Left hindlimb (tissue), 1 donor: ENCODE measurements at places on chromosomes 11 and 22.

DNA sequence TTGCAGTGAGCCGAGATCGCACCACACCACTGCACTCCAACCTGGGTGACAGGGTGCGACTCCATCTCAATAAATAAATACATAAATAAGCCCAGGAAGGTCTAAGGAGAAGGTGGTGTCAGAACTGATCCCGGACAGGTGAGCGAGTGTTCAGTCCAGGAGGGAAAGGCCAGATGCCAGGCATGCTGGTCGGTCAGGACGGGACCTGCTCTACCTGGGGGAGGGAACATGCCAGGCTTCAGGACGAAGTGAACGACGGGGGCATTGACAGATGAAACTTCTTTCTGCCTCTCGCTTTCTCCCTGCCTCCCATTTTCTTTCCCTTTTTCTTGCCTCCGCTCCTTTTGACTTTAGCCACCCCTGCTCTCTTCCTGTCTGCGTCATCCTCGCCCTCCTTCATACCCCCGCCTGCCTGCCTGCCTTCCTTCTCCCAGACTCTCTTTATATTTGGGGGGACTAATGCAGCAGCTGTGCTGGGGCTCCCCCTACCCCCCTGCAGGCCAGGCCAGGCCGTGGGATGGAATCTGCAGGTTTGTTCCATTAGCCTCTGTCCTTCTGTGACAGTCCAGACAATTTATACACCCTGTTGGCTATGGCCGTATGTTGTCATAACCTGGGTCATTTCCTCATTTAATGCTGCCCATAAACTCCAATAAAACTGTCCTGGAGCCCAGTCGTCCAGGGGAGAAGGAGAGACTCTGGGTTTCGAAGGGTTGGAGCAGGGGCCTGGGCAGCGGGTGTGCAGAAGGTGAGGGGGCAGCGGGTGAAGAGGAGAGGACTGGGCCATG is 209.2 kb upstream of the TBCEL start:
- DNase-seq = no peak

GRCh38 chr11:132669949-132670348 is 862.4 kb downstream of the OPCML start:
- no peak for DNase-seq

DNA sequence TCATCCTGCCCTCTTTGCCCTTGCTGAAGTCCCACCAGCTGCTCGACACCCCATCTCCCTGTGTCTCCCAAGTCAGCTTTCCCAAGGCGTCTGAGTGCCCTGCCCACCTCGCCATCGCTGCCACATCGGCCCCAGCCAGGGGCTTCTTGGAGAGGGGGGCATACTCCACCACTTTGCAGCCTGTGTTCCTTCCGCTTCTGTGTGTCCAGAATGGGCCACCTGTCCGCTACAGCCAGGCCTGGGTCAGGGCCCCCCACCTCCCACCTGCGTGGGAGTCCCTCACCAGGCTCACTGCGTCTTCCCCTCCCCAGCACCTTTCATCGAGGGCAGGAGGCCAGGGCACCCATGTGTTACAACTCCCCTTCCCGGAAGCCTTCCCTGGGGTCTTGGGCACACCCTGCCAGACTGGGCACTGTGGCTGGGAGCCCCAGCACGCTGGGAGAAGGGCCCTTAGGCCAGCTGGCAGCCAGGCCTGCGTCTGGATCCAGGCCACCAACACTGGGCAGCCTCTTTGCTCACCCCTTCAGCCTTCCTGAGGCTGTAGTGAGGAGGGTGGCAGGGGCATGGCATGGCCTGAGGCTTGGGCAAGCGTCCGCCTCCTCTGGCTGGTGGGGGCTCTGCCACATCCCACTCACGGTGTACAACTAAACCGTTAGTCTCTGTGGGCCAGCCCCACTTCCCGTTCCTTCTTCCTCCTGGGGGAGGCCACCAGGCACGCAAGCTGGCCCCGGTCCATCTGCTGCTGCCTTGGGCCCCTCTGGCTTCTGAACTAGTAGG is 13.4 kb downstream of the CPT1A start:
- DNase-seq = no peak

DNA sequence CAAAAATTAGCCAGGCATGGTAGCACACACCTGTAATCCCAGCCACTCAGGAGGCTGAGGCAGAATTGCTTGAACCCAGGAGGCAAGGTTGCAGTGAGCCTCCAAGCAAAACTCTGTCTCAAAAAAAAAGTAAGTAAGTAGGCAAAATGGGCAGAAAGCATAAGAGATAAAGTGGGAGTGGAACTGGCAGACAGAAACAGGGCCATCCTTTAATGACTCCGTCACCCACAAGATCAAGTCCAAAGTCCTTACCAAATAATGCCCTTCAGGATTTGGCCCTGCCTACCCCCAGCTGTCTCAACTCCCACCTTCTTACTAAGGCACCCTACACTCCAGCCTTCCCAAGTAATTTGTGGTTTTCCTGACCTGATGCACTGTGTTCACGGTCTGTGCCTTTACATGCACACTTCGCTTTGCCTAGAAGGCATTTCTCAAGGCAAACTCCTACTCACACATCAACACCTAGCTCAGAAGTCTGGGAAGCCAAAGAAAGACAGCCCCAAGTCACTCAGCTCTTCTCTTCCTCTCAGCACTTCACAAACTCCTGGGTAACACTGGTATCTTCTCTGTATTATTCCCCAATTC is 6.1 kb downstream of the MAPK1 start:
- DNase-seq = no peak

- no peak for DNase-seq
Measured at GRCh38 chr22:46416891-46417580, 81.5 kb downstream of the TRMU start.

DNA sequence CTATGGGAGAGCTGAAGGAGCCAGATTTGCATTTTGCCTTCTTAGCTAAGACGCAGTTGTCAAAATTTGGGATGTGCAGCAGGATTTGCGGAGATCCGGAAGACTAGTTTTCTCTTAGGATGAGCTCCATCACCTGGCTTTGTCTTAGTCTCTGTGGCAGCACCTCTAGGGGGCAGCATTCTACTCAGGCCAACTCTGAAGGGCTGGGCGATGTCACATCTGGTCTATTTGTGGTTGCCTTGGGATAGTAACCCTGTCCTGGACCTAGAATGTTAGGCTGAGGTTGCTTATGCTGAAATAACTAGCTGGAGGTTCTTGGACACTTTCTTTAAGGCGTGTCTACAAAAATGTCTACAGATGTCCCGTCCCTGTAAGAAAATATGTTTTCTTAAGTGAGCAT is 116.2 kb downstream of the FAT3 start:
- no peak for DNase-seq

- peak; percentile 82 for DNase-seq
Measured at GRCh38 chr22:38218661-38219622, 17.1 kb downstream of the MAFF start.

DNA sequence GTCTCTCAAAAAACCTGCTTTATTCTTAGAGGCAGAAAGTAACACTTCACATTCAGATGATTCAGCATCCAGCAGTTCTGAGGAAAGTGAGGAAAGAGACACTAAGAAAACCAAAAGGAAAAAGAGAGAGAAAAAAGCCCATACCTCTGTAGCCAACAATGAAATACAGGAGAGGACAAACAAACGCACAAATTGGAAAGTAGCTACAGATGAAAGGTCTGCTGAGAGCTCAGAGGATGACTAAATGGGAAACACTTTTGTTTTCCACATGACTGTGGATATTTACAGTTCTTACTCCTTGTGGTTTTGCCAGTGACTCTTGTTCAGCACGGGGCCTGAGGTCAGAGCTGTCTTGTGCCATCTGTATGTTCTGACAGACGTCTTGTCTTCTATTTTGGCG is 3.8 kb downstream of the TIMM8B start:
- DNase-seq = no peak

DNA sequence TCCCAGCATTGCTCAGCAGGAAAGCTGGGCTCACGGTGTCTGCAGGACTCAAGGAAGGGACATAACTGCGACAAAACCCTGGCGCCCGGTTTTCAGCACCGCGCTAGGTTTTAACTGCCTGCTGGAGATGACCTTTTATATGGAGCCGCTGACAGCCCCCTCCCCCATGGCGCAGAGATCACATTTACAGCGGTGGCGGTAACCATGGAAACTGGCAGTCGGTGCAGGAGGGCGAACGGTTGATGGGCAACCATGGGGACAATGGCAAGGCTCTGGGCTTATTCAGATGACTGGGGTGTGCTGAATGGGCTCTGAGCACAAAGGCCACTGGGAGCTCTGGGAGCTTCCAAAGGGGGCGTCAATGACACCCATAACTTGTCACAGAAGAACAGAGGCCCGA is 37.2 kb downstream of the CELSR1 start:
- DNase-seq = no peak

DNA sequence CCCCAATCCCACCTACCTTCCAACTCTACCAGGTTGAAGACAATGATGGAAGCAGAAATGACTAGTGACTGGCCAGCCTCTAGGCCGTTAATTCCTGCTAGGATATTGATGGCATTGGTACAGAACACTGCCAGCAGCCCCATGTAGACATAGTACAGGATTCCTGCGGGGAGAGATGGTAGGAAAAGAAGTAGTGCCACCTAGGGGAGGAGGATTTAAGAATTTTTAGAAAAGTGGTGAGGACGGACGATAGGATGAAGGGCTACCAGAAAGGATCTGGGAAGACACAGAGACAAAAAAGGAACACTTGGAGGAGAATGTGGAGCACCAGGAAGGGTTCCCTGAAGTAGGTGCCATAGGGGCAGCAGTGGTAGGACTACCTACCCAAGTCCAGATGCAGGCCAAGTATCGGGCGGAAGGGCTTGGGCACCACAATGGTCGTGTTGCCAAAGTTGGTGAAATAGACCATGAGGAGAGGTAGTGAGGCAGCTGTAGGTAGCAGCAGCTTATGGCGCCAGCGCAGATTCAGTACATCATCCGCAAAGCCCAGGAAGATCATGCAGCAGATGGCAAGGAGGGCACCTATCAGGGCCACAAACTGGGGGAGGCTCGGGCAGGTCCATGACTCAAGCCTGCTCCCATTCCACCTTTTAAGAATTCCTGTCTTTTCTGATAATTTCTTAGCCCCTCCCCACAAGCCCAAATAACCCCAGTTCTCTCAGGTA is 1.2 kb downstream of the DPAGT1 start:
- no peak for DNase-seq

GRCh38 chr22:26646158-26646557 is 11.2 kb upstream of the MIAT start:
- no peak for DNase-seq

GRCh38 chr11:122727101-122727929 is 71.8 kb downstream of the UBASH3B start:
- DNase-seq = peak; percentile 54

DNA sequence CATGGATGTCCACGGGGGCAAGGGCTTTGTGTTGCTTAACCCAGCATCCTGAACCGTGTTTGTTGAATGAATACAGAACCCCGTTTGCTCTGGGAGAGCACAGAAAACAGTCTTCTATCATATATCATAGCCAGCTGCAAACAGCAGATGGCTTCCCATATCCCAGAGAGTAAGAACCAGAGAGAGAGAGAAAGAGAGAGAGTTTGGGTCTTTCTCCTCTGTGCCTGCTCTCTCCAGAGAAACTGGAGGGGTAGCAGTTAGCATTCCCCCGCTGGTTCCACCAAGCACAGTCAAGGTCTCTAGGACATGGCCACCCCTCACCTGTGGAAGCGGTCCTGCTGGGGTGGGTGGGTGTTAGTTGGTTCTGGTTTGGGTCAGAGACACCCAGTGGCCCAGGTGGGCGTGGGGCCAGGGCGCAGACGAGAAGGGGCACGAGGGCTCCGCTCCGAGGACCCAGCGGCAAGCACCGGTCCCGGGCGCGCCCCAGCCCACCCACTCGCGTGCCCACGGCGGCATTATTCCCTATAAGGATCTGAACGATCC is 440 bp upstream of the TIMP3 start:
- no peak for DNase-seq
